ENCODE measurements at places on chromosomes 5 and 9.

GRCh38 chr5:6302684-6303083 is 75.7 kb downstream of the MED10 start:
- no peak for DNase-seq

DNA sequence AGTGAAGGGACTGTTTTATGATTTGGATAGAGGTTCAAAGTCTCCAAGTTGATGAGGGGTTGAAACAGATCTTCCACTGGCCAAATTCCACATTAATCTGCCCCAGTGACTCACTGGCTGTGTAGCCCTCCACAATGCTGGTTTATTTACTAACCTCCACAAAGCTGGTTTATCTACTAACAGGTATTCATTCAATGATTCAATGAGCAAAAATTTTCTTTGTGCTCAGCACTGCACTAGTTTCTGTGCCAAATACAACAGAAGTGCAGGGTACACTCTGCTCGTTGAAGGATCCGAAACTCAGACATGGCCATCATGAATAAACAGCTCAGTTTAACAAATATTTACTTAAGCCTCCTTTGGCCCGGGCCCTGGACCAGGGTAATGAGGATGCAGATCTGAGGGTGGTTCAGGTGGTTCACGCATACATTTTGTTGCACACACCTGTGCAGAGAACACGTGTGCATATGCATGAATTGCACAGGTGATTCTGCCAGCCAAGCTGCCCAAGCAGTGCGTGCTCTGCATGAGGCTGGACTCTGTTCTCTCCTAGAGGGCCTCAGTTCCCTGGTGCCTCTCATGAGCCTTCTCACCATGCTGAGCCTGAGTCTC is 71.0 kb downstream of the SH3PXD2B start:
- no peak for DNase-seq

- DNase-seq: no peak
These were observed 36.3 kb upstream of the PLIN2 start for GRCh38 chr9:19163631-19164030.

DNA sequence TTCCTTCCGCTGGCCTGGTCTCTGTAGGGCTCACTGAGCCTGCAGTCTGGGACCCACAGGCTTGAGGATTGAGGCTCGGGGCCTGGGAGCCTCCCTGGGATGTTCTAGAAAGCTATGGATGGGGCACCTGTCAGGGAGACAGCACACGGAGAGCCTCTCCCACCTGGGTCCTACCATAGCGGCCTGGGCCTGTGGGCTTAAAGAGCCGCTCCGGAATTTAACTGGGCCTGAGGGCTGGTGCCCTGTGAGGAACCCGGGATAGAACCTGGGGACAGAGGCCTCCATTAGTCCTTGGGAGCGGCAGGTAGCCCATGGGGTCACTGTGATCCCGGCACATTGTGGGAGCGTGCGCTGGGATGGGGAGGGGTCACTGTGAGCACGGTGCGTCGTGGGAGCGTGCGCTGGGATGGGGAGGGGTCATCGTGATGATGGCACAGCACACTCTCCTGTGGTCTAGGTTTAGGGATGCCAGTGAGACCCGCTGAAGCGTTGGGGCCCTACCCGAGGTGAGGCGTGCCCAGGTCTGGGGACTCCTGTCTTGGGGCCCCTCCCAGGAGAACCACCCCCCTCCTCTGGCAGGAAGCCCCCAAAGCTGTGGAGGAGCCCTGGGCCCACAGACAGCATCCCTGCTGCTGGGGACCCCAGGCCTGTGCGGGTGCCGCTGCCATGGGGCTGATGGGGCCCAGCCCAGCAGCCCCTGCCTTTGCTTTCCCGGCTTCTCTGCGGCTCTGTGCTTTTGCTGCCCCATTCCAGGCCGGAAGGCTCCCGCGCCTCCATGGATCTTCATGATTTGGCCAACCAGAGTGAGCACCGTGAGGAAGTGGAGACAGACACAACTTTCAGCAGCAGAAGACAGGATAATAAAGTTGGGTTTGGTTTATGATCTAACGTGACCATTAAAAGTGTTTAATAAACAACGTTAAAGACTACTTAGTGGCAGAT is 3.4 kb upstream of the CEP72 start:
- DNase-seq: no peak

GRCh38 chr5:92963800-92964199 is 617.2 kb downstream of the NR2F1-AS1 start:
- no peak for DNase-seq

- DNase-seq: no peak
These were observed 436.4 kb upstream of the FTMT start for GRCh38 chr5:121415270-121415669.

GRCh38 chr9:137319739-137320551 is 17.9 kb upstream of the NRARP start:
- no peak for DNase-seq

DNA sequence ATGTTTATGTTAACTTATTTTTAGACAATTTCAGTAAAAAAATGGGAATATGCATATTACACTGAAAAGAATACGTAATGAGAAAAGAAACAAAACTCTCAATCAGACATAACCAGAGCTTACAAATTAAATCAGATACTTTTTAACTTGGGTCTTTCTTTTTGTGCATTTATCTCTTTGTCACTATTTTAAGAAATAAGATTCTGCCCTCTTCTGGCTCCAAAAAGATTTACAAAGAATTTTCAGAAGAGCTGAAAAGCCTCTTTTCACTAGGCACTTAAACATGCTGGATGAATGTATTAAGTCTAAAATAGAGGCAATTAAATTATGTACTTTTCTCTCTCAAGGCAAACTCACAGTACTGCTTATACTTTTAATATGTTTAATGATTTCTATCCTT is 55.5 kb downstream of the CEP120 start:
- DNase-seq: no peak

- no peak for DNase-seq
These were observed at the start of gene SLC25A48 for GRCh38 chr5:135834639-135835529. TSS of gene SLC25A48 (plus strand) at chr5:135834663. CDS start at chr5:135834848, 185 bp downstream.

GRCh38 chr5:14406554-14406849 is 175.1 kb upstream of the OTULINL start:
- DNase-seq: no peak

DNA sequence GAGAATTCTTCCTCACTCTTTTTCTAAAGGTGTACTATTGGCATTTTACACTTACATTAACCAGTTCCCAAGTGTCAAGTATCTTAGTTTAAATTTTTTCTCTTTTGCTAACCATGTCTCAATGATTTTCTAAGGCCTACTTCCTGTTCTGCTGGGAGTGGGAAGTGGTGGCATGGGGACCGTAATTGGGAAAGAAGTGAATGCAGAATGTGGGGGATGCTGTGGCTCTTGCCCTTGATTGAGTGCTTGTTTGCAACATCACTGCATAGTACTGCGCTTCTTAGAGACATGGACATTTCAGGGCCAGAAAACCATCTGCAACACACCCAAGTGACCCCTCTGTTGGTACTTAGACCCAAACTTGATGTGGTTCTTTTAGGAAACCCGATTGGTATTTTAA is 32.8 kb downstream of the MRRF start:
- no peak for DNase-seq

GRCh38 chr9:129619787-129620668 is 873 bp downstream of the C9orf50 start:
- DNase-seq: no peak

- DNase-seq: no peak
These were observed 232.1 kb upstream of the PIK3R1 start for GRCh38 chr5:67983251-67984110.

DNA sequence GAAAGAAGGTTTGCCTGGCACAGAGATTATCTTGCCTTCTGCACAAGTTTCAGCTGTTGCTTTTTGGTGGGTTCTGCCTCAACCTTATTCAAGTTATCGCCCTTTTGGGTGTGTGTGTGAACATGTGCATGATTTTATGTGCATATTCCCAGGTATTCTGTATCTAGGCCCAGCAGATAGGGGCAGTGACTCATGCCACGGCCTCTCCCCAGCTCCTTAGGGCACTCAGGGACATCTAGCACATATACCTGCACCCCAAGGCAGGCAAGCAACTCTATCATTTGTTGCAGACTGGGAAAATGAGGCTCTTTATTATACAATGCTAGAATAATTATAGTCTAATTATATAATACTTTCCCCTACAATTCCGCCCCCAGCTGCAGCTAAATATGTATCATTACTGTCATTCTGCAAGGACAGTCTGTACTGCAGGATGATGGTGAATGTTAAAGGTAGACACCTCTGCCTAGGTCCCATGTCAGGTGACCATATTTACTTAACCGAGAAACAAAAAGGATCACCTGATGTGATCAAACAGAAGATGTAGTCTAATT is 128.9 kb downstream of the PDE8B start:
- DNase-seq: no peak

DNA sequence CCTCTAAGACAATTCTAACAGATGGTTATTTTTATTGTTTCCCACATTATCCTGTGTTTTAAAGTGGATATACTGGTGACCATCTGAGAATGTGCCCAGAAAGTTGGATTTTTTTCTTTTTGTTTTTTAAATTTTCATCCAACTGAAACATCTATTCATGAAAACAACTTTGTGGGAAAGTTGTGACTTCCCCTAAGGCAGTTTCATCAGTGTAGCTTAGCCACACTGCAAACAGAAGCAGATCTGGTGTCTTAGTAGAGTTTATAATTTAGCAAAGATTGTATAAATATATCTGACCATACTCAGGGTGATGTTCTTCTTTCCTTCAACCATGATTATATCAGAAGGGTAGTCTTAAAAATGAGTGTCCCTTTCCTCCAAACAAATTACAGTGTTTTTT is 1241.3 kb downstream of the MAT2B start:
- DNase-seq: no peak

GRCh38 chr5:59259237-59259636 is 634.3 kb downstream of the PDE4D start:
- DNase-seq: no peak

DNA sequence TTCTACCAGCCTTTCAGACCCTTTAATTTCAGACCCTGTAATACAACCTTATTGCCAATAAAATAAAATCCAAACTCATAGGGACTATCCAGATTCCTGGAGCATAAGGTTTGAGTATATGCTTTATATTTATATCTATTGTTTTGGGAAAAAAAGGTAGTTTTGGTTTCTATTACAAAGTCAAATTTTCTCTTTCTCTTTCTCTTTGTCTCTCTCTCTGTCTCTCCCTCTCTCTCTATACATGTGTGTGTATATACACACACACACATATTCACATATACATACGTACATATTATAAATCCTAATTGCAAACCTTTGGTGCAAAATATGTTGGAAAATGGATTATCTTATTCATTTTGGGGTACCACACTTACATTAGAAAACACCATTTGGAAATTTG is 39.0 kb downstream of the TMEM232 start:
- DNase-seq: no peak

- DNase-seq: no peak
These were observed 289.7 kb downstream of the OSTF1 start for GRCh38 chr9:75378036-75378435.

DNA sequence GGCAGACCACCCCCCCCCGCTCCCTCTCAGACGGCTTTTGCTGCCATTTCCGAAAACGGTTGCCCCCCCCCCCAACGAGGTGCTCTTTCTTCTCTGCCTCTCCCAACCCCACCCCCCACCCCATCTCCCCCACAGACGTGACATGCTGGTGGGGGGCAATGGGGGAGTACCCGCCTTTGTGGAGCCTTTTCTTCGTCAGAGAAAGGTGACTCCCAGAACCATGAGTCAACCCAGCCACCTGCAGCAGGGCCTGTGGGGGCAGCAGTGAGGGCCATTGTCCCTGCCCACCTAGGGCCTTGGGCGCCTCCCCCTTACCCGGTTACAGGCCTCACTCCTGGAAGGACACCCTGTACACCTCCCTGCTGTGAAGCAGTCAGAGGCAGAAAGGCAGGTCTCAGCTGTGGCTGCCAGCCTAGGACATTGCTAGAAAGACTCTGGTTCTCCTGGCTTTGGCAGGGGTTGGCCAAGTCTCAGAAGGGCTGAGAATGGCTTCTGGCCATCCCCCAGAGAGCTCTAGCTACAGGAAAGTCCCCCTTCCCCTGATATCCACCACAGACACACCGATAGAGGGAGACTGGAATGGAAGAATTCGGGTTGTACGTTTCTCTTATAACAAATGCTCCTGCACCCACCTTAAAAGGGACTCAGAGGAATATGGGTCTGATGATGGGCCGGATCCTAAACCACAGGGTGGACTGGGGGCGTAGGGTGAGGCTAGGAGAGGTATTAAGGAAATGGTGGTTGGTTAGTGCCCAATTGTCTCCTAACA is 2.2 kb downstream of the DNAJB5 start:
- no peak for DNase-seq

GRCh38 chr5:17258431-17258830 is 41.0 kb downstream of the BASP1 start:
- no peak for DNase-seq

DNA sequence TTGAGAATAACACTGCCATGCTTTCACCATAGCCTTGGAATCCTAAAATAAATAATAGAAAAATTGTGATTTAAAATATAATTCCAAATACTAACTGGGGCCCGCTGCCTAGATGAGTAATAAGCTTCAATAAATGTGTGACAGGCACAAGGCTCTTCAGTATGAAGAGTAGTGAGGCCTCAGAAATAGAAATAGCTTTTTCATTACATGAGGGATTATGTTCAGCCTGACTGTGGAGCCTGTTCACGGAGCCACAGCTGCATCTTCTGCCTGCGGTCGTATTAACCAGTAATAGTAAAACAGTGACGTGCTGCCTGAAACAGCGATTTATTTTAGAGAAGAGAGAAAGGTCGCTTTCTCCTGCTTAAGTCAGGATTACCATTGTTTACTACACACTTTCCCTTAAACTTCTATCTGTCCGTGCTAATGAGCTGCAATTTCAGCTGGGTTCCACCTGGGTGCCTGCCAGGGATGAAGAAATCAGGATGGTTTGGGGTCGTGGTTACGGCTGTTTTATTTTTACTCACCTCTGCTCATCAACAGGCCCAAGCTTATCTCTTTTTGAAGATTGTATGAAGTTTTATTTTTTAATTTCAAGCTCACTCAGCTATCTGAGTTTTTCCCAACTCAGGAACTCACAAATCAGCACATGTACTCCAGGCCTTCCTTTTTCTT is 284.9 kb upstream of the WWC1 start:
- DNase-seq: no peak

GRCh38 chr9:73046769-73047168 is 93.9 kb upstream of the ALDH1A1 start:
- DNase-seq: no peak
